Stimulated activated CD8-positive, alpha-beta memory T cell treated with anti-CD3 and anti-CD28 coated beads, Interleukin-4, amount 100 ng/mL, for 1 hour (primary cell): ENCODE measurements at places on chromosomes 16 and 17.

GRCh38 chr17:72839131-72839725 lies 253.3 kb downstream of the SLC39A11 start:
- no peak for DNase-seq

- no peak for DNase-seq
Measured at GRCh38 chr17:81684442-81684911, 666 bp downstream of the HGS start.

- DNase-seq = no peak
Measured at GRCh38 chr17:73465953-73466230, 154.1 kb upstream of the CDC42EP4 start.

GRCh38 chr16:11780991-11781680 lies 15.9 kb downstream of the ZC3H7A start:
- DNase-seq = no peak
